Stimulated activated naive CD4-positive, alpha-beta T cell treated with Interleukin-2 at 50 U/mL for 16 hours (primary cell): ENCODE measurements at places on chromosomes 2 and 18.

DNA sequence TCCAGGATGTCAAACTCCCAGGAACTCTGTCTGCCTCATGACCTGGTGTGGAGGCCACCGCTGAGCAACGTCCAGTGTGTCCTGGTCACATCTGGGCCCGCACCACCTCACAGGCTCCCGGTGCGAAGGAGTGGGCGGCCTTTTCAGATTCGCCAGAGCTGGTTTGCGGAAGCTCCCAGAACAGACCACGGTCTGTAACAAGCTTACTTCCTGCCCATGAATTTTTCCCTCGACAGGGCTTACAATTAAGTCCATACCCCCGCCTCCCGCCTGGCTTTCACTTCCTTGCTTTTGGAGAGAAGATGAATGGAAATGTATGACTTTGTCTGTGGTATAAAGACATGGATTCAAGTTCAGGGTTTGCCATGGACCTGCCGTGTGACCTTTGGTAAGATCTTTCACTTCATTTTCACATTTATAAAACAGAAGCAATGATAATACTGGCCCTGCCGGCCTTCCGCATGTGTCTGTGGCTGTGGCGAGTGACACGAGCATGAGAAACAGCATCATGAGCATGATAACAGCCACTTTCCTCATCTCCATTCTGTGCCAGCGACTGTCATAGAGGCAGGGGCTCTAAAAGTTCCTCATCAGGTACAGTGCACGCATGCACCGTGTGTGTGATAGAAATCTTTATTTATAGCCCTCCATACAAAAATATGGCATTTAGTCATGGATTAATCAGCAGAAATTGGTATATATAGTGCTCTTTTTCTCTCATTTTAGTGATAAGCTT lies 31.0 kb upstream of the KCNF1 start:
- no peak for DNase-seq

- DNase-seq: no peak
These were observed 27.8 kb upstream of the SLC9A2 start for GRCh38 chr2:102591491-102592045.

DNA sequence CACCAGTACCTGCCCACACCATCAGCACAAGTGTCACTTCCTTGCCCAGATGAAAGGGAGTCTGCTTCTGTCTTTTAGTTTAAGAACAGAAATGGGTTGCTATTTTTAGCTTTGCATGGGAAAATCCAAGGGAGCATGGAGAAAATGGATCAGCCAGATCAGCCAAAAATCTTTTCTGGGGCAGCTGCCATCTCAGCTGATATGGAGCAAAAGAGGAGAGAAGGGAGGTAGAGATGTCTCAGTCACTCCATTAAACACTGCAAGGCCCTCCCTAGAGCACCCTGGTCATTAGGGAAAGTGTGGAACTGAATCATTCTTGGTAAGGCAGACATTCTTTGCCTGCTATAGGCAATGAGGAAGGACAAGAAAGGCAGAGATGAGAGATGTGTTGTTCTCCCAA lies 79.9 kb downstream of the CTAGE1 start:
- no peak for DNase-seq

DNA sequence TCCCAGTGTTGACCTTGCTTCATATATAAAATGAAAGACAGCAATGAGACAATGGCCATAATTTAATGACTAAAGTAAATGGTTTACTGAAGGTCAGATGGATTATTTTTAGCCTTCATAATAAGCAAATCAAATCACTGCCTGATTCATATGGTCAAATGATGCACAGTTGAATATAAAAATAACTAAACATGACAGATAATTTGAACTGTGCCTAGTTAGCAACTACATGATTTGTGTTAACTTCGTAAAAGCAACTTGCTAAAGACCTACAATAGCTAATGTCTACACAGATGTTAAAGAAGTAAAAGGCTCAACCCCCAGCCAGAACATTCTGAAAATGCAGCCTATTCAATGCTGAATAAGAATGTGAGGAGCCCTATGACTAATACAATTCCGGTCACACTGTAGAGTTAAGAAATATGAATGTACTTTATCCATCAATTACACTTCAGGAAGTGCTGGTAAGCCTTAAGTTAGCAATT lies 590.8 kb upstream of the CDH2 start:
- DNase-seq: no peak

- no peak for DNase-seq
These were observed 786 bp downstream of the POLE4 start for GRCh38 chr2:74959106-74959751.

DNA sequence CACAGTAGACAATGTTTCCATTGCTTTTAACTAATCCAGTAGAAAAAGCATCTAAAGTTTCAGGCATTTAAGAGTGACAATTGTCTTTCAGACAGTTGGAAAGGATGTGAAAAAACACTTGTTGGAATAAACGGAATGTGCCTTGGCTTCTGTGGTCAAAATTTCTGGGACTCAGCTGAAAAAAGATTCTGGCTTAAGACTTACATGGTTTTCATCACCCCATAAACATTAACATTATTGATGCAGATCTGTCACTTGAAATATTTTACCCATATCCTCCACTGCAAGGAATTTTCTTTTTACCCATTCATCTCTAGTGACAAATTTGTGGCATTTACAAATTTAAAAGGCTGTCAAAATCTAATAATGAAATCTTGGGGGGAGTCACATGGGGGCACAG lies 166.0 kb downstream of the SRBD1 start:
- no peak for DNase-seq

DNA sequence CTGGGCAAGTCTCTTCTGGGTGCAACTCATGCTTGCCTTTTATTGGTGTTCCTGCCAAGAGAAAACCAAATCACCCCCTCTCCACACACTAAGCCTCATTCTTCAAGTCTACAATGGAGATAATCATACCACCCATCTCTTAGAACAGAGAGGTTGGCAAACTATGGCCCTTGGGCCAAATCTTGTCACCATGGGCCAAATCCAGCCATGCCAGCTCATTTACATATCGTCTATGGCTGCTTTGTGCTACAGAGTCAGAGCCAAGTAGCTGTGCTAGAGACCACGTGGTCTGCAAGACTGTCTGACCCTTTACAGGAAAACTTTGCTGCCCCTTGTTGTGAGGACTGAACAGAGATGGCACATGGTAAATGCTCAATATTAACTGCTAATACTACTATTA lies 270.3 kb upstream of the PARD3B start:
- no peak for DNase-seq

GRCh38 chr2:148586522-148587128 lies 57.9 kb upstream of the EPC2 start:
- no peak for DNase-seq

GRCh38 chr2:162074928-162075688 lies 1.1 kb upstream of the DPP4 start:
- no peak for DNase-seq

GRCh38 chr2:212193056-212193455 lies 345.5 kb downstream of the ERBB4 start:
- no peak for DNase-seq

DNA sequence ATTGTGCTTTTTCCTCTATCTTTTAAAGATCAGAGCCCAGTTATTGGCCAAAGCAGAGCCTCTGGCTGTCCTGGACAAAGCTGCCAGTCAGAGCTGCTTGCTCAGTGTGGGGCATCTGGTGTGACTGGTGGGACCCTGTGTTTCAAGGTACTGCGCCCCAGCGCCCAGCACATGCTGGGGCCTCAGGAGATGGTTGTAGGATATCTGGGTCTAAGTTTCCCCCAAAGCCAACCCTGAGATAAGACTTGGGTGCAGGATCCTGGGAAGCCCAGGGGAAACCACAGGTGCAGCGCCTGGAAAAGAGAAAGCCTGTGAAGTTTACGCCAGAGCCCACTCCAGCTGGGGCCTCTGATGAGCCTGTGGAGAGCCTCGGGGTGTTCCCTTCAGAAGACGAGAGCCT lies 117.7 kb downstream of the RPIA start:
- no peak for DNase-seq

GRCh38 chr18:13745696-13746095 lies 19.2 kb downstream of the RNMT start:
- DNase-seq: no peak

- DNase-seq: no peak
These were observed 266.8 kb upstream of the FBXO11 start for GRCh38 chr2:48173141-48173540.

GRCh38 chr2:3265981-3266924 lies 111.4 kb downstream of the EIPR1 start:
- no peak for DNase-seq

DNA sequence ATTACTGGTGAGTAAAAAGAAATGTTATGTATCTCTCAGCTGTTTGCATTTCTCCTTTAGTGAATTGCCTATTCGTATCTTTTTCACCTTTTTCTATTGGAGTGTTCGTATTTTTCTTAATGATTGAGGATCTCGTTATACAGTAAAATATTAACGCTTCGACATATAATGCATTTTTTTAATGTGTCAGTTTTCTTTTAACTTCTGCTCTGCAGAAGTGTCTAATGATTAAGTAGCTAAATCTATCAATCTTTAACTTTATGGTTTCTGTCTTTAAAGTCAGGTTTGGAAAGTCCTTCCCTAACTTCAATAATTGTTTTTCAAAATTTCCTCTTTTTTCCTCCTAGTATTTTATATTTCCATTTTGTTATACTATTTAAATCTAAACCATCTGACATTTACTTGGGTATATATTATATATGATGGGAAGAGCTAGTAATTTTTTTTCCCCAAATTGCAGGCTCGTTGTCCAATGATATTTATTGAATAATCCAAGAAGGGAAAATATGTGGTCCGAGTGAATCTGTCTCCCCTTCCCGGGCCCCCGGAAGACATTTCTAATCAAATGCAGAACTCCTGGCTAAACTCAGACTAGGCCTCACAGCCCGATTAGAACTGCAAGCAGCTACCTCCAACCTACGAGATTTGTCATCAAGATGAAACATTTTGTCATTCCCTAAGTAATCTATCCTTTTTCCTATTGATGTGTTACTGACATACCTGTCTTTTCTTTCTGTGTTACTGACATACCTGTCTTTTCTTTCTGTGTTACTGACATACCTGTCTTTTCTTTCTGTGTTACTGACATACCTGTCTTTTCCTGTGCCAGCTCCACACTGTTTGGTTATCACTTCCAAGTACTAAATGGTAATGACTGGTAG lies 17.2 kb downstream of the PCBP1 start:
- DNase-seq: peak; percentile 21

DNA sequence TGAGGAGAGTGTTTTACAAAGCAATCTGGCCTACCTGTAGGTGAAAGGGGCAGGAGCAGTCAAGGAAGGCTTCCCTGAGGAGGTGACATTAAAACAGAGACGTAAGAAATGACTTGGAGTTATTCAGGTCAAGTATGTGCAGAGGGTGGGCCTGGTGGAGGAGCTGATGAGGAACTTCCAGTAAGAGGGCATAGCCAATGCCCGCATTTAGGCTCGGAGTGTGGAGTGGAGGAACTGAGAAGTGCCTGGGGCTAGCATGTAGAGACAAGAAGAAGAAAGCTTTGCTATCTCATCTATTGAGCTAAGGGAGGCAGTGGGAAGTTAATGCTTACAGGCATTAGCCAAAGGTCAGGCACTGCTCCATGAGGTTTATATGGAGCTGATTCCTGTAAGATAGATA lies 312.2 kb downstream of the ZNF521 start:
- DNase-seq: no peak

- peak; percentile 65 for DNase-seq
These were observed 35.3 kb downstream of the GALNT1 start for GRCh38 chr18:35616664-35617423.

DNA sequence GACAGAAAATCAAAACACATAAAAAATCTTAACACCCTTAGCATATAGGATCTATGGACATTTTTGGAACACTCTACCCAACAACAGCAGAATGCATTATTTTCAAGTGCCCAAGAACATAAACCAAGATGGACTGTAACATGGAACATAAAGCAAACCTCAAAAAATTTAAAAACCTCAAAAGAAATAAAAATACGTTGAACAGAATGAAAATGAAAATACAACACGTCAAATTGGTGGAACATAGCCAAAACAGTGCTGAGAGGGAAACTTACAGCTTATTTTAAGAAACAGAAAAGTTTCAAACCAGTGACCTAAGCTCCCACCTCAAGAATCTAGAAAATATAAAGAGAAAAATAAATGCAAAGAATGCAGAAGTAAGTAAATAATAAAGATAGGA lies 58.3 kb upstream of the BCL2L11 start:
- DNase-seq: no peak

GRCh38 chr2:64840426-64840881 lies 148.7 kb upstream of the SLC1A4 start:
- DNase-seq: no peak

DNA sequence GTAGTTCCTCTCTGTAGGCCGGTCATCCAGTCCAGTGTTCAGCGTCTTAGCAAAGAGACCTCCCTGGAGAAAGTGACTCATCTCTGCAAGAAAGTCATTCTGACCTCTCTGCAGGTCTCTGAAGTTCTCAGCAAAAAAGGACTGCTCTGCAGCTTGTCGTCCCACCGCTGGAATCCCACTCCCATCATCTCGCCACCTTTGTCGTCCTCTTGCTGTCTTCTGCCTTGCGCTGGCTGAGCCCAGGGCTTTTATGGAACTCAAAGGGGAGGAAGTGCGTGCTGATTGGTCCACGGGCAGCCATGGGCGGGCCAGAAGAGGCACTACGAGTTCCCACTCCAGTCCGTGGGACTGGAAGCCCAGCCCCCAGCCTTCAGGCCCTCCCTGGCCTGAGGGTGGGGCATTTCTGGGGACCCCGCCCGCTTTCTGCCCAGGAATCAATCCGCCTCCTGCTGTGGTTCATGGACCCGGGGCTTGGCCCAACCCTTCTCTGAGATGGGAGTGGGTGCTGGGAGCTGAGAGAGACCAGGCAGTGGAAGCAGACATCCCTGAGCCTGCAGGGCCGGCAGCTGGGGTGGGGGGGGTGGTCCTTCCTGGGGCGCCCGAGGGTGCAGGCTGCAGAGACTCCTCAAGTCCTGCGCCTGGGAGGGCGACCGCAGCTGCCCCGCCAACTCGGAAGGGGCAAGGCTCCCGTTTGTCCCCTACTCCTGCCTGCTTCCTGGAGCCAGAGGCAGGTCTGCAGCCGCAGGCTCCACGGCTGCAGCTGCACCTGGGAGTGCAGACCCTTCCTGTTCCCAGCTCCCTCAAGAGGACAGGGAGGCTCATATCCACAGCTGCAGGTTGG lies 660.7 kb upstream of the RAB6C start:
- no peak for DNase-seq

DNA sequence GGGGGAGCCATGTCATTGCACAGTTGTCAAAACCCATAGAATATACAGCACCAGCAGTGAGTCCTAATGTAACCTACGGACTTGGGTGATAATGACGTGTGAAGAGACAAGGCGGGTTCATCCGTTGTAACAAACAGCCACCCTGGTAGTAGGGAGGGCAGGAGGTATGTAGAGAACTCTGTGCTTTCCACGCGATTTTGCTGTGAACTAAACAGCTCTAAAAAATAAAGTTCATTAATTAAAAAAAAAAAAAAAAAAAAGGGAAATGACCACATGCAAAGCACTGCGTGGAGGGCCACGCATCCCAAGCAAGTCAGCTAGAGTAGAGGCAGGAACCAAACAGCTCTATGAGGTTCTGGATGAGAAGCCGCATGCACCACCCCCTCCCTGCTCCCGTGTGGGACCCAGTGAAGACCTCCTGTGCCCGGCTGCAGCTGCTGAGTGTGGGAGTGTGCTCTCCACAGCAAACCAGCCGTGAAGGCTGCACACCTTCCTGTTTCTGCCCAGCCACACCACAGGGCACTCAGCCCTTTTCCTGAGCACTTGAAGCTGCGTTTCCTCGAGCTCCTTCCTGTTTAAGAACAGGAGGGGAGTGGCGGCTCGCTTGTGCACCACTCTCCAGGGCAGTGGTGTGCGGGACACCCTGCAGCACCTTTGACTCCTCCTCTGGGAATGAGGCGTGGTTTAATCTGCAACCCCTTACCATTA lies 65.6 kb downstream of the ODC1 start:
- peak; percentile 10 for DNase-seq

GRCh38 chr2:152558158-152558984 lies 158.9 kb downstream of the PRPF40A start:
- DNase-seq: no peak
